SHP77 (cell line): ENCODE measurements at places on chromosomes 3 and 15.
A peak's percentile ranks its signal among the peaks of the same experiment; 100 is the strongest.

GRCh38 chr15:95371664-95372063, 958.8 kb upstream of the NR2F2 start:
- DNase-seq: no peak

- no peak for DNase-seq
These were observed 128.4 kb downstream of the RAP2B start for GRCh38 chr3:153290268-153291015.

GRCh38 chr3:72492240-72492639, 356.0 kb downstream of the SHQ1 start:
- DNase-seq: no peak

DNA sequence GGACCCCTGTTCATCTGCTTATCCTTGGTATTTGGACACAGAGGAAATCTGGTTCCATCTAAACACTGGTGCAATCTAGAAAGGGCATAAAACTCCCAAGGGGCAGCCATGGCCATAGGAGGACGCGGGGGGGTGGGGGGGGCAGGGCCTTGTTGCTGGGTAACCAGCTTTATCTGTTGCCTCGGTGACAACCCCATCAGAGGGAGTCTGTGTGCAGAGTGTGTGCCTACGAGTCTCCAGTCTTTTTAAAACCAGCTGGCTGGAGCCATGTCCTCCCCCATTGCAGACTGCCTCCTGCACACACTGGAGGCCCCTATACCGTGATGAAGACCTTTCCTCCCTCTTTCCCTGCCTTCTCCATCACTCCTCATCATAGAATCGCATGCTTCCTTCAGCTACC, 26.4 kb upstream of the CORO2B start:
- DNase-seq: no peak

- DNase-seq: no peak
These were observed 1.2 kb downstream of the PHC3 start for GRCh38 chr3:170180079-170180907.

GRCh38 chr15:28100516-28101195, 1.5 kb upstream of the OCA2 start:
- DNase-seq: no peak

DNA sequence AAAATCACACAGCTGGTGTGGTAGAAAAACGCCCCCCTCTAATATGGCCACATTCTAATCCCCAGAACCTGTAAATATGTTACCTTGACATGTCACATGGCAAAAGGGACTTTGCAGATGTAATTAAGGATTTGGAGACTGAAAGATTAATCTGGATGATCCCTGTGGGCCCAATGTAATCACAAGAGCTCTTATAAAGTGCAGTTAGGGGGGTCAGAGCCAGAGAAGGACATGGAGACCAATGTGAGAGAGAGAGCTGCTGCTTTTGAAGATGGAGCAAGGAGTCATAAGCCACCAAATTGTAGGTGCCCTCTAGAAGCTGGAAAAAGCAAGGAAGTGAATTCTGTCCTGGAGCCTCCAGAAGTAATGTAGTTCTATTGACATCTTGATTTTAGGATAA, 152.6 kb downstream of the PEX5L start:
- DNase-seq: no peak

DNA sequence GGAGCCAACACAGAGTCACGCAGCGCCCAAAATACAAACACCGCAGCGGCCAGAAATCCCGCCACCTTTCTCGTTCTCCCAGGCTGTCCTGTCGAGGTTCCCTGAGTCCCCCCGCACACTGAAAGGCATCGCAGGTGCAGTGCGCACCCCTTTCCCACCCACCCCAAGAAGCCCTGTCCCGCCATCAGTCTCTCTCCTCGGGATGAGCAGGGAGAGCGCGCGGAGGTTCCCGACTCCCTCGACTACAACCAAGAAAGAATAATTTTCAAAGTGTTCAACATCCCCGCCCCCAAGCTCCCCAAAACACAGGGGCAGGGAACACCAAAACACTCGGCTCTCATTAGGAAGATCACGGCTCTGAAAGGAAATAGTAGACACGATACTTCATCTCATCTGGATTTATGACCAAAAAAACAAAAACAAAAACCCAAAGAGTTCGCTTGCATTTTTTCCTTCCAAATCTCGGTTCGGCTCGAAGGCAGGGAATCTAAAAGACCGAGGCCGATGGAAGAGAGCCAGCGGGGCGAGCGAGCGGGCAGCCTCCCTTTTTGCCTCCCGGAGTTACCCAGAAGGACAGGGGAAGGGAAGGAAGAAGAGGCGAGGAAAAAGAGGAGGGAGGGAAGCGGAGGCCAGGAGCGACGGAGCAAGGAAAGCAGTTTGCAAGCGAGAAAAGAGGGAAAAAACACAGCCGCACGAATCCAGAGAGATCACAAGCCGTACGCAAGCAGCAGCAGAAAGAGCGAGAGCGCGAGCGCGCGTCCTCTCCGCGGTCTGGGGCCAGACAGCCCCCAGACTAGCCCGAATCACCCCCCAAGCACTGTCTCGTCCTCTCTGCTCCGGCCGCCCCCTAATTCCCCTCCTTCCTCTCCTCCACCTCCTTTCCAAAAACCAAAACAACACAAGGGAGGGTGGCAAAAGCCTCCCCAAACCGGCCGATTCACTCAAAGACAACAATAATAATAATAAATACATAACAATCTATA, 808 bp downstream of the BCL6 start:
- DNase-seq: peak; percentile 37

- no peak for DNase-seq
These were observed 279.2 kb upstream of the KCNH8 start for GRCh38 chr3:18868911-18869689.

DNA sequence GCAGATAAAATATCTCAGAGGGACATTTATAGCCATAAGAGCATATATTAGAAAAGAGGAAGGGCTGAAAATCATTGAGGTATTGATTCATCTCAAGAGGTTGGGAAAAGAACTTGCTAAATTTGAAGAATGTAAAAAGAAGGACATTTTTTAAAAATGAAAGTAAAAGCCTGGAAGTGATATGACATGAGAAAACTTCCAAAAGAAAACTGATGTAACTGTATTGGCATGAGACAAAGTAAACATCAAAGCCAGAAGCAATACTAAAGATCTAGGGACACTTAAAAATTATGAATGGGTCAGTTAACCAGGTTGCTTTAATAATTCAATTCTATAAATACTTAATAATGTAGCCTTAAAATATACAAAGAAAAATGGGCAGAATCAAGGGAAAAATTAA, 31.9 kb downstream of the CEP63 start:
- DNase-seq: no peak

- DNase-seq: peak; percentile 1
These were observed 292.4 kb upstream of the CBLB start for GRCh38 chr3:106161246-106161645.

DNA sequence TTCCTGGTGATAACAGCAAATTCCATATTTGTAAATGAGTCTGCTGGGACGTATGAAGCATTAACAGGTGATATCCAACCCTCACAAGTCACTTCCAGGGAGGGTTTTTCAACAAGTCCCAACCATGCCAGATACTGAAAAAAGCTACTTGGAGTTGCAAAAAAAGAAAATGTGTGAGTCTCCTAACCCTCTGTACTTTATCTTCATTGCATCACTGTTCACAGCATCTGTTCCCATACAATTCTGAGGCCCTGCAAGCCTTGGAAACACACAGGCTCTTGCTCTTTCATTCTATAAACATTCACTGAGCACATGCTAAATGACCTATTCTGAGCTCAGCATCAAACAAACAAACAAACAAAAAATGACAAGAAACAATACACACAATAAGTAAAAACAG, 120.8 kb downstream of the RFTN1 start:
- DNase-seq: no peak

- no peak for DNase-seq
These were observed 10.7 kb upstream of the CYP11A1 start for GRCh38 chr15:74377831-74378766.

DNA sequence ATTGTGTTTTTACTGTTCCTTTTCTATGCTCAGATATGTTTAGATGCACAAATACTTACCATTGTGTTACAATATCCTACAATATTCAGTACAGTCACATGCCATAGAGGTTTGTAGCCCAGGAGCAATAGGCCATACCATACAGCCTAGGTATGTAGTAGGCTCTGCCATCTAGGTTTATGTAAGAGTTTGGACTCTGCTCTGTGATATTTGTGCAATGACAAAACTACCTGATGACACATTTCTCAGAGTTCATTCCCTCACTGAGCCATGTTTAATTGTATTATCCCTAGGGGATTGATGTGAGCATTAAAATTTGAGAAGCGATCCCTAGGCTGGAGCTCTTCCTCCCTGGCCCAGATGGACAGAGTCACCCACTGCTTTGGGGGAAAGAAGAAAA, 270.0 kb upstream of the PROK2 start:
- DNase-seq: no peak

GRCh38 chr3:158731938-158732855, at the start of gene RARRES1:
Gene RARRES1, minus strand, starts transcription at chr3:158732457. Its CDS starts 42 bp downstream, at chr3:158732415.
- DNase-seq: no peak
